ENCODE measurements at places on chromosomes 12 and 14.
A peak's percentile ranks its signal among the peaks of the same experiment; 100 is the strongest.

DNA sequence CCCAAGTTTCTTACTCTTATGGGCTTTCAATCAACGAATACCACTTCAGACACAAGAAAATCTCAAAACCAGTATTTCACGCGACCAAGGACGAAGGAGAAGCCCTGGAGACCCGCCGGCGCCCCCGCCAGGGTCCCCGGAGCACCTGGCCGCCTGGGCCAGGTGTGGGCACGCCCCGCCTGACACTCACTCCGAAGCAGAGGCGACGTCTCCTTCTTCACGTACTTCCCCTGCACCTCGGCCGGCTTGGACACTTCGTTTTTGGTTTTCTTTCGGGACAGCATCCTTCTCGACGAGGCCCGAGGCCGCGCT is 466 bp downstream of the SAV1 start:
- peak; percentile 41 for DNase-seq

GRCh38 chr14:56821177-56821576 is 10.9 kb upstream of the OTX2 start:
- DNase-seq = peak; percentile 87

DNA sequence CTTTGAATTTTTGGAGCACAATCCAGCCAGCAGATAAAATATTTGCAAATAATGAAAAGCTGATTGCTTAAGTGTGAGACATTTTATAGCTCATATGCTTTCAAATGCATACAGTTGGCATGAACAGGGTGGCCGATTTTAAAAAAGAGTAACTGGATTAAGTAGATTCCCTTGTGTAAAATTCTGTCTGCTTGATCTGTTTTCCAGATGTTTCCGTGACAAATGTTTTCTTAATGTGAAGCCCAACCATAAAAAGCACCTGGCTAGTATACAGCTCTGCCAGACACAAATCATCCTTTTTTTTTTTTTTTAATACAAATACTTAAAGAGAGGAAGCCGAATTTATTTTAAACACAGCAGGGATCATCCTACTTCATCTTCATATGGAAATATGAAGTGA is 440.7 kb downstream of the CCER1 start:
- no peak for DNase-seq

DNA sequence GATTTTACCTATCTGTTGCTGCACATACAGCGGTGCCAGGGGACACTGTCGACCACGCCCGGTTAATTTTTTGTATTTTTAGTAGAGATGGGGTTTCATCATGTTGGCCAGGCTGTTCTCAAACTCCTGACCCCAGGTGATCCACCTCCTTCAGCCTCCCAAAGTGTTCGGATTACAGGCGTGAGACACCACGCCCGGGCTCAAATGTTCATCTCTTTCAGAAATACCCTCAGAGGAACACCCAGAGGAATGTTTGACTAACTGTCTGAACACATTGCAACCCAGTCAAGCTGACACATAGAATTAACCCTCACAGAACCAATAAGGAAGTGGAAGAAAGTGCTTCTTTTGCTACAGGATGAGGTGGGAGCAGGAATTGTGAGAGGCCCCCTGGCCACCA is 15.0 kb upstream of the ETFBKMT start:
- no peak for DNase-seq

DNA sequence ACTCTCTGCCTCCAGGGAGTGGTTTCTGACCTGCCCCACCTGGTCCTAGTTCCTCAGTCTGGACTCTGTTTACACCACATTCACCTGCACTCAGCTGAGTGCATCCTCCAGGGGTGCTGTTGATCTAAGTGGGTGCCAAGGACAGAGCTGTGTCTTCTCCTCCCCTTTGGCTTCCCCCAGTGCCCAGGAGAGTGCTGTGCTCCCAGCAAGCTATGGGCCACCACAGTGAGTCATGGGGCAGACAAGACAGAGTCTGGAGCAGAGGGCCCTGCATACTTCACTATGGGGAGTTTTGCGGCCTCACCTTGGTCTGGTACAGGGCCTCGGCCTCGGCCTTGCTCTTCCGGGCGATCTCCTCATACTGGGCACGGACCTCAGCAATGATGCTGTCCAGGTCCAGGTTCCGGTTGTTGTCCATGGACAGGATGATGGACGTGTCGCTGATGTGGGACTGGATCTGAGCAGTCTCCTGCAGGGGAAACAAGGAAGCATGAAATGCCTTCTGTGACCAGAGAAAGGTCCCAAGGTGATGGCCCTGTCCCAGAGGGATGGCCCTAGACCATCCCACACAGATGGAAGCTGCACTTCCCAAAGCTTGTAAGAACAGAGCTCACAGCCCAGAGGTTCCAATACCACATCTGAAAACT is 4.9 kb downstream of the KRT73 start:
- DNase-seq = no peak

- peak; percentile 14 for DNase-seq
These were observed 29.4 kb upstream of the STAC3 start for GRCh38 chr12:57280211-57281062.

- peak; percentile 70 for DNase-seq
These were observed 37.0 kb upstream of the EIF5 start for GRCh38 chr14:103296987-103297386.

- no peak for DNase-seq
These were observed 30.3 kb downstream of the C14orf132 start for GRCh38 chr14:96069421-96069820.

DNA sequence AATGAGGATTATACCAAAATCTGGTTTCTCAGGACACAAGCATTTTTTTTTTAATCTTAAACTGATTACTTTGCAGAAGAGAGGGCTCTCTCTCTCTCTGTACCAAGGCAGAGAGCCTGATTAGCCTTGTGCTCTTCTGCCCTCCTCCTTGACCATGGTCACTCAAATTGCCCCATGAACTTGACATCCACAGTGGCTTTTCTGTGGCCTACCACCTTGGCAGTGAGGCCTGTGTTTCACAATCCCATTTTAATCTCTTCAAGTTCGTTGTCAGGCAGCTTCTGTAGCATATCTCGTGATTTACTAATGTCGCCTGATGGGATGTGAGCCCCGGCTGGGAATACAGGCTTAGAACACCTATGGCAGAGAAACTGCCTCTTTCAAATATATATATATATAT is 30.7 kb upstream of the PWP1 start:
- DNase-seq = no peak

DNA sequence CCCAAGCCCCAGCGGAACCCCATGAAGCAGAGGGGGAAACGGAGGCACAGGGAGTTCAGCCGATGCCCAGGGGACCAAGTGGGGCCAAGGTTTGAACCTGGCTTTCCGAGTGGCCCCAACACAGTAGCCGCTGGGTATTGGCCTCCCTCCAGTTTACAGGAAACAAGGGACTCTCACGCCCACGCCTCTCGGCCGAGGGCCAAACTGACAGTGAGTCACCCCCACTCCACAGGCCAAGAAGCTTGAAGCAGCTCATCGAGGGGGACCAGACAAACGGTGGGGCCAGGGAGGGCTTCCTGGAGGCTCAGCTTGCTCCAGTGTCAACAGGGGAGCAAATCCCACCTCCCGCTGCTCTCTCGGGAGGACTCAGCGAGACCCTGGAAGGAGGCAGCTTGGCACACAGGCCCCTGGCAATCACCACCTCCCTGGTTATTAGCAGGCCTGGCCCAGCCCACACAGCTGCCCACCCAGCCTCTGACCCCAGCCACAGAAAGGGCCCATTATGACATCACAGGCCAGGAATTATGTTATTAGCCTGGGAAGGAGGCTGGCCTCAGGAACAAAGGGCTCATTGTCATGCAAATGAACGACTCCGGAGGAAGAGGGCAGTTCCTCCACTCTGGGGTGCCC is 54.6 kb downstream of the NCOR2 start:
- no peak for DNase-seq

- DNase-seq = no peak
These were observed 113.0 kb downstream of the TMEM30B start for GRCh38 chr14:61168141-61168540.

- DNase-seq = no peak
These were observed 18.6 kb downstream of the OR6S1 start for GRCh38 chr14:20622816-20623291.

DNA sequence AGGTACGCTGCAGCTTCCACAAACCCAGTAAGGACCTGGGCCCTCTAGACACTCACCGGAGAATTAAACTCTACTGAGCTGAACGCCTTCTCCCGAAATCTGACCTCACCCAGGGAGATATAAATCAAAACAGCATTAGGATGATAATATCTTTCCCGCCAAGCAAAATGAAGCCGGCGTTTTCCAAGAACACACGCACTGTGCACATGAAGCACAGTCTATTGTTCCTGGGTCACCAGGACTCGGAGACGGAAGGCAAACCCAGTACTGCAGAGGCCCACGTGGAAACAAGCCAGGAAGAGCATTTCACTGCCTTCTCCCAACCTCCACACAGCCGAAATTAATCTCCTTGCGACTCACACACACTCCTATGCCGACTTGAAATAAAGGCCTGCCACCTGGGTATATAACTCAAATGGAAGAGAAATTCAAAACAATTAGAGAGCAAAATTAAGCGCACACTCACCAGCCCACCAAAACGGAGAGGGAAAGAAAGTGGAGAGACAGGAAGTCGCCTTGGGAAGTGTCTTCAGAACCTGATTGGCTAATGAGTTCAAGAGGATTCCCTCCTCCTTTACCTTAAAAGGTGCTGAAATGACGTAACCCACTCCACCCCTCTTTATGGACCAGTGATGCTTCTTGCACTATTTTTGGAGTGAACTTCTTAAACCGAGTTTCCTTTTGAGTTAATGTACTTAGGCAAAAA is at the start of gene CCNB1IP1:
CCNB1IP1 (minus strand) TSS at position 492 of the 706 bp plus-strand sequence. CDS start 16,756 bp downstream, outside the sequence.
- DNase-seq = peak; percentile 94
